ENCODE measurements at places on chromosomes 16 and 17.
A peak's percentile ranks its signal among the peaks of the same experiment; 100 is the strongest.

- DNase-seq: no peak
Observed at GRCh38 chr16:10266809-10267208, 84.6 kb upstream of the GRIN2A start.

GRCh38 chr16:87393680-87394055 lies 1.5 kb downstream of the MAP1LC3B start:
- no peak for DNase-seq

DNA sequence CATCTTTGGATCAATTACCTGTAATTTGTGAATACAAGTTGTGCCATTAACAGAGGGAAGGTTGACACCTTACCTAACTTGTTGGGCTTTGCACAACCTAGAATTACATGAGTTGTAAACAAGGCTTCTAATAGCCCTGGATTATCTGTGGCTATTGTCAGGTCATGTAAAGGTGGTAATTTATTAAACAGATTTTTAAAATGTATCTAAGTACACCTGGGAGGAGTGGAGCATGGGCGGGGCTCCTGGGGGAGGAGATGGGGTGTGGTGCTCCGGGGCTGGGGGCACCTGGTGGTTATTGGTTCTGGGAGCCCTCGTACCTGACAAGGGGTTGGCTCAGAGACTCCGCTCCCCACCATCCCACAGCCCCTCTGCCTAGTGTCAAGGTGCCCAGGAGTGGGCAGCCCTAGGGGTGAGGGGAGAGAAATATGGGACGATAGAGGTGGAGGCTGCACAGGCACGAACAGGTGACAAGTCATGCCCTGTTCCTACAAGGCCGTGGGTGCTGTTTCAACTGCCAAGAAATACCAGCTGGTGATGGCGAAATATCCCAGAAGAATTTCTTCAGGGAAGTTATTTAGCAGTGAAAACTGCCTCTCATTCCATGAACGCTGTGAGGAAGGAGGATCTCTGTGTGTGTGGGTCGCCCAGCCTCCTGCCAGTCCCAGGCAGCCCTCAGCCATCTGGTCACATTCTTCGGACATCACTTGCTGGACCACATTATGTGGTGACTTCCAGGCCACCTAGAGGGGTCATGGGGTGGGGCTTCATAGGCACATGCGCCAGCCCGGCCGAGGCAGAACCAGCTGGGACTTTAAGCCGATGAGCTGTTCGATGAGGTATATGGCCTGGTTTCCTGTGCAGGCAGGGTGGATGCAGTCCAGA lies 55.5 kb upstream of the IRX3 start:
- DNase-seq: no peak

DNA sequence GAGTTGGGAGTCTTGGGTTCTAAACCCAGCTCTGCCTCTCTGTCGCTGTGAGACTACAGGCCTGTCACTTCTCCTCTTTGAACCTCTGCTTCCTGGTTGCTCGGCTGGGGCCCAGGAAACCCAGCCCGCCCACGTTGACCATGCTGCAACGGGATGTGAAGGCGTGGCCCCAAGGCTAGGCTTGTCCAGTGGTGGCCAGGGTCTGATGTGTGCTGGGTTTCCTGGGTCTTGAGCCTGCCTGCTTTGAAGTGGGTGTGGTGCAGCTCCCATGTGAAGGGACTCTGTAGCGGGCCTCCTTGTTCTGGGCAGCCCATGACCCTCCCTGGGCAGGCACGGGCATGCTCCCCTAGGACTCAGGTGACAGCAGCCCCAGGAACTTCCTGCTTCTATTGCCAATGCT lies 82.3 kb downstream of the SDR42E1 start:
- DNase-seq: no peak

GRCh38 chr16:14101415-14101814 lies 30.3 kb downstream of the MRTFB start:
- no peak for DNase-seq

DNA sequence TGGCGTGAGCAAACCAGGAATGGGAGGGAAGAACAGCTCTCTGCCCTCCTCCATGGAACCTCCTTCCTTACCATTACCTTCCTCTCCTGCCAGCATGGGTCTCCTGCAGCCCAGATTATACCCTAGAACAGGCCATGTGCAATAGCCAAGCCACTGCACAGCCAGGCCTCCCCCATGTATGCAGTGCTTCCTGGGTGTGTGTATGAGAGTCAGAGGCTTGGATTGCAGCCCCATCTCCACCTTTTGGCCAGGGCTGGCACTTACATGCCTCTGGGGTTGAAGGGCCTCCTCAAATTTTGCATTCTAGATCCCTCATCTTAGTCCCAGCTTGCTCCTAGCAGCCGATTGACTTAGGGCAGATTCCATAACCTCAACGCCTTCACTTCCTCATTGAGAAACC lies 133.7 kb downstream of the GSG1L start:
- DNase-seq: no peak

- no peak for DNase-seq
Observed at GRCh38 chr16:81310045-81310644, 4.6 kb upstream of the GAN start.

- no peak for DNase-seq
Observed at GRCh38 chr17:66200685-66201092, 8.8 kb upstream of the CEP112 start.

GRCh38 chr16:56604966-56605365 lies 3.4 kb upstream of the MT2A start:
- DNase-seq: no peak

GRCh38 chr17:12917399-12917798 lies 100.4 kb downstream of the ELAC2 start:
- DNase-seq: no peak

DNA sequence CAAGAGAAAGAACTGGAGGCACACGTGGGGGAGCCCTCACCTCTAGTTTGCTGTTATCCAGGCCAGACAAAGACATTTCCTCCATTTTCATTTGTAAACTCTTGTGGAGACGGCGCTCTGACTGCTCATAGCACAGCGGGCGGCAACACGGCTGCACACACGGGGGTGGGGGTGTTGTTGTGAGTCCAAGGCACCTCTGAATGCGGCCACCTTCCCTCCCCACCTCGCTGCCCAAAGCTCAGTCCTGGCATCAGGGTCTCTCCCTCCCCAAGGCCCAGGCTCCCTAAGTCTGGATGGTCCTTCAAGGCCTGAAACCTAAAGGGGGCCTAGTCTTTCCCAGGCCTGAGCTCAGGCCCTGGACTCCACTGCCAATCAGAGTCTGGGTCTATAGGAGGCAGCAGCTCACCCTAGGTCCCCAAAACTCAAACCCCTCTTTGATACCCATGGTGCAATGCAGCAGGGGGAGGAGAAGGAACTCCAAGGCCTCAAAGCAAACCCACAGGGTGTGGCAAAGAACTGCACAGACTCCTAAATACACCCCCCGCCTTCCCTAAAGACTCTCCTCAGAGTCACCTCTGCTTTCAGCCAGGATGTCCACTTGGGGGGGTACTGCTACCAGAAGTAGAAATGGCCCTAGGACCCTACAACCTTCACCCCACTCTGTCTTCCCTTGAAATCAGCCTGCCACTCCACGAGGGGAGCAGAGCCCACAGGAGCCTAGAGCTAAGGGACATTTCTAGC lies 1.5 kb downstream of the ATXN7L3 start:
- DNase-seq: no peak

GRCh38 chr17:17694169-17695081 lies 13.2 kb downstream of the RAI1 start:
- peak; percentile 58 for DNase-seq

DNA sequence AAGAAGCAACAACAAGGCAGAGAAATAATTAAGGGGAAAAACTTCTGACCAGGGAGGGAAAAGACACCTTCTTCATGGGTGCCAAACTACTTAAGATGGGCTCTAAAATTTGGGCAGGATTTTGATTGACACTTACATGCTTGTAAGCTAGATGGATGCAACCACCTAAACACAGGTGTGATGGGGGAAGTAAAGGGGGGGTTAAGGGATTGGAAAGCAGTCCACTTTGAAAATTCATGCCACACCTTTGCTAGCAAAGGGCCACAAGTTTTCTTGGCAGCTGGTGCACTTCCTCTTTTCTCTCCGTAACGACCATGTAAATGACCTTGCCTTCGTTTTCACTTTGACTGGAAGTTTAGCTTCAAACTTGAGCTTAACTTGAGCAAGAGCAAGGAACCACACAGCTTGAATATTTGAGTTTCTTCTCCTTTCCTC lies 14.3 kb upstream of the PRKAR1A start:
- no peak for DNase-seq

- DNase-seq: no peak
Observed at GRCh38 chr16:57809276-57810196, 7.2 kb upstream of the KIFC3 start.

DNA sequence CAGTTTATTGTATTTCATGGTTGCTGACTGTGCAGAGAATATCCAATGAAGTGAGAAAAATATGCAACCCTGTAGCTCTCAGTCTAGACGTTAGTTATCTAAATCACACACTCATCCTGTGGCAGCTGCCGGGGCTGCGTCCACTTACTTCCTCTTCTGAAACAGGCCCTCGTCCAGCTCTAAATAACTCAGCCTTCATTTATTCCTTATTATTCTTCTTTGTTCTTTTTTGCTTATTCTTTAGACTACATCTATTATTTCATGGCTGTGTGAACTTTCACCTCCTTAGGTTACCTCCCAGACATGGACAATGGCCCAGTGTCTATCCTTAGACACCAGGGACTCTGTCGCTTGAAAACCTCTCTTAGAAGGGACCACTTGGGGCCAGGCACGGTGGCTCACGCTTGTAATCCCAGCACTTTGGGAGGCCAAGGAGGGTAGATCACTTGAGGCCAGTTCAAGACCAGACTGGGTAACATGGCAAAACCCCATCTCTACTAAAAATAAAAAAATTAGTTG lies 3.4 kb upstream of the THUMPD1 start:
- no peak for DNase-seq

DNA sequence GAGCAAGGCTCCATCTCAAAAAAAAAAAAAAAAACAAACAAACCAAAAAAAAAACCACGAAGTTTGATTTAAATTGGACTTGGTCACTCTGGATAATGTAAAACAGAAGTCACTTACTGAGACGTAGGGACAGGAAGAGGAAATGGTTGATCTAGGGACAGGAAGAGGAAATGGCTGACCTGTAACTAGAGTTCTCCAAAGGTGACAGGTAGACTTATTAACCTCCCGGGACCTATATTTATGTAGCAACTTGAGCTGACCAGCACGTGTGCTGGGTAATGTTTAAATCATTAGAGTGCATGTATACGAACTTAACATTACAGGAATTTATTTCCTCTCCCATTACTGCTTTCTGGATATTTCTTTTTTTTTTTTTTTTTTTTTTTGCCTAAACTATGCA lies 81.5 kb upstream of the DHX40 start:
- DNase-seq: no peak

DNA sequence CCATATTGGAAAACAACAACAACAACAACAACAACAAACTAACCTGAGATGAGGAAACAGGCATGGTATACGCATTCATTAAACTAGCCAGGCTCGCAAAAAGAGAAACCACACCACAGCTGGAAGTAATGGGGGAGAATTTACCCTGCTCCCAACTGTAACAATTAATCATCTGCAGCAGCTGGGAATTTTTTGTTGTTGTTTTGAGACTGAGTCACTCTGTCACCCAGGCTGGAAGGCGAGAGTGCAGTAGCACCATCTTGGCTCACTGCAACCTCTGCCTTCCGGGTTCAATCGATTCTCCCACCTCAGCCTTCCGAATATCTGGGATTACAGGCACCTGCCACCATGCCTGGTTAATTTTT lies 16.3 kb downstream of the PRPSAP1 start:
- DNase-seq: no peak

GRCh38 chr17:73118951-73119391 lies 26.5 kb upstream of the SLC39A11 start:
- DNase-seq: no peak

DNA sequence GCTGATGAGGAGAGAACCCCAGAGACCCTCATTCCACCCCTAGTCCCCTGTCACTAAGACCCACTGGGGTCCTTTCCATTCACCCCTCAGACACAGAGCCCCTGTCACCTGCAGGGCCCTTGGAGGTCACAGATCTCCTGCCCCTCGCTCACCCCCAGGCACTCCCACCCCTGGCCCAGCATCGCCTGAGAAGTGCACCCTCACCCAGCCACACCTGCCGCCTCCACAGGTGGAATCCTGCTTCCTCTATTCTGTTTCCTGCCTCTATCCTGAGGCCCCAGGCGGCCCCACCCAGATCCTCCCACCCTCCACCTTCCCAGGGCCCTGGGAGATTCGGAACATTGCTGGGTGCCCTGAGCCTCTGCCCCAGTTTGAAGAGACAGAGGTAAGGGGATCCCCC lies 13.8 kb upstream of the KRT17 start:
- DNase-seq: no peak

GRCh38 chr17:55417411-55418268 lies 4.0 kb downstream of the MMD start:
- no peak for DNase-seq

DNA sequence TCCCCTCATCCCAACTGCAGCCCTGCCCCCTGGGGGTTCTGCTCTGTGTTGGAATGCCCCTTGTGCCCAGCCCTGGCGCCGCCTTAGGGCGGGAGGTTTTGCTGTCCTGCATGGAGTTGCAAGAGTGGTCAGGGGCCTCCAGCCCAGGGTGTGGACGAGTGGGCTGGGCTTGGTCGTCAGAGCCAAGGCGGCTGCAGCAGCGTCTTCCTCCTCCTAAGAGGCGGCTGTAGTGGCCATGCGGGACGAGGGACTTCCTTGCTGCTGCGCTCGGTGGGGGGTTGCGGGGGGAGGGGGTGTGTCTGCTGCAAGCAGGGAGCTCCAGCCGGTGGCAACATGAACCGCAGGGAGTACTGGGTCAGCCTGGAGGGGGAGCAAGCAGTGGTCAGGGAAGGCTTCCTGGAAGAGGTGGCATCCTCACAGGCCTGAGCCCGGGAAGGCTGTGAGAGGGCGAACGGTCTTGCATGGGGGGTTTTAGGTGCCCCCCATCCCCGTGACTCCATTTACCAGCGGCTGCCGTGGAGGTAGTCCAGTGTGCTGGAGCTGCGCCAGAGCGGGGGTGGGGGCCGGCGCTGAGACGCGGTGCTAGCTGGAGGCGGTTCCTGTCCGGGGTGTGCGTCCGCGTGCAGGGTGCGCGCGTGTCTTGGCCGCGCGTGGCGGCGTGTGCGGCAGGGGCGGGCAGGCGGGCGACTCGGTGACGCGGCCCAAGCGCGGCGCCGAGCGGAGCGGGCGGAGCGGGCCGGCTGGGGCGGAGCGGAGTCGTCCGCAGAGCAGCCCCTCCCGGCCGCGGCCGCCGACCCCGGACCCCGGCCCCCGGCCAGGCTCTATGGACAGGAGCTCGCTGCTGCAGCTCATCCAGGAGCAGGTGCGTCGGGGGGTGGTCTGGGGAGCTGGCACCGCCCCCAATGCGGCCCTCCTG lies at the start of gene RHBDL1:
RHBDL1 (plus strand) TSS at position 704 of the 916 bp plus-strand sequence; CDS start at position 824, 120 bp downstream.
- no peak for DNase-seq

Data from stimulated activated CD8-positive, alpha-beta memory T cell treated with anti-CD3 and anti-CD28 coated beads, Interleukin-15, amount 100 ng/mL, for 4 hours (primary cell).